Left kidney (tissue), 8 donors: ENCODE measurements at places on chromosomes 12 and 14. TPM values are rescaled to one million over a fixed set of nuclear protein-coding genes. Genes with fewer than 3 reads are reported as not detected.

GTF2A1 gene
- polyA plus RNA-seq = 44.7 TPM

GLT1D1 gene
- 2.1 TPM for polyA plus RNA-seq

BCL2L14 gene
- 0.67 TPM for polyA plus RNA-seq

CNTN1 gene
- 35.7 TPM for polyA plus RNA-seq

MUCL1 gene
- 0.25 TPM for polyA plus RNA-seq

CMA1 gene
- polyA plus RNA-seq = 0.42 TPM

NABP2 gene
- polyA plus RNA-seq = 31.5 TPM

INHBC gene
- 0.27 TPM for polyA plus RNA-seq

DRAM1 gene
- polyA plus RNA-seq = 21.7 TPM

TBC1D30 gene
- 5.1 TPM for polyA plus RNA-seq

MAP3K9 gene
- polyA plus RNA-seq = 5.9 TPM

RHOJ gene
- polyA plus RNA-seq = 21.8 TPM

KRT3 gene
- not detected for polyA plus RNA-seq

SRRM4 gene
- polyA plus RNA-seq = 0.02 TPM

MYO1H gene
- 1.7 TPM for polyA plus RNA-seq

BDKRB2 gene
- polyA plus RNA-seq = 2.5 TPM

GRCh38 chr12:62128175-62128975 is 131.8 kb upstream of the USP15 start:
- DNase-seq = no peak

DNA sequence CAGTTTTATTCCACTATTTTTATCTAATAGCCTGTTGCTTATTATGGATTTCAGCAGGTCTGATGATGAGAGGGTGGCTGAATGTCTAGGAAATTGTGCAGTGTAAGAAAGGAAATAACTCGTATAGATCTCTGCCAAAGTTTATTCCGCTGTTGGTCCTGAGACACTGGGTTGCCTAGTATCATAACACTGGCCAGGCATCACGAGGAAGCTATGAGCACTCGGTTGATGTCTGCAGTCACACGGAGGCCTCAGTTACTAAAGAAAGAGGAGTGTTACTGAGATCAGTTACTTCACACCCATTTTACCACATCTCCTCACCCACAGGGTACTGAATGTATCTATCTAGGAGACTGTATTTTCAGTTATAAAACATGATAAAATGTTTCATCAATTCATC is 21.9 kb downstream of the BHLHE41 start:
- no peak for DNase-seq

GRCh38 chr12:109847142-109847735 is 14.0 kb upstream of the TRPV4 start:
- no peak for DNase-seq

GRCh38 chr14:23173031-23173430 is 10.4 kb downstream of the SLC7A8 start:
- DNase-seq = no peak

GRCh38 chr12:47868552-47869031 is 36.2 kb downstream of the VDR start:
- DNase-seq = no peak

GRCh38 chr14:102493585-102493984 is 16.0 kb downstream of the ANKRD9 start:
- DNase-seq = no peak

DNA sequence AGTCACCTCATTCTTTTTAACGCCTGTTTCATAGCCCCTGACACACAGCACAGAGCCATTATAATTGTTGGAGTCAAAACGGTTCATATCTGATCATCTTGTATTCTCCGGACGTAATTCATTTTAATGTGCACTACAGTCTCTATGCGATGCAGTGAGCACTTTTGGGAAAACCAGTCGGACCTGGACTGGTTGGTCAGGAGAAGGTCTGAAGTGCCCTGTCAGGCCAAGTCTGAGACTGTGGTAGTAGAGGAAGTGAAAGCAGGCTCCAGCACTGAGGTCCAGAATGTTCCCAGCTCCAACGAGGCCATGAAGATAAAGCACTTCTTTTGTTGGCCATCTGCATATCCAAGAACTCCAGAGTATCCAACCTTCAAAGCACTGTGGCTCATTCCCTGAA is 117.1 kb upstream of the NCOR2 start:
- DNase-seq = no peak

GRCh38 chr14:68145539-68145938 is 326.0 kb downstream of the RAD51B start:
- no peak for DNase-seq

DNA sequence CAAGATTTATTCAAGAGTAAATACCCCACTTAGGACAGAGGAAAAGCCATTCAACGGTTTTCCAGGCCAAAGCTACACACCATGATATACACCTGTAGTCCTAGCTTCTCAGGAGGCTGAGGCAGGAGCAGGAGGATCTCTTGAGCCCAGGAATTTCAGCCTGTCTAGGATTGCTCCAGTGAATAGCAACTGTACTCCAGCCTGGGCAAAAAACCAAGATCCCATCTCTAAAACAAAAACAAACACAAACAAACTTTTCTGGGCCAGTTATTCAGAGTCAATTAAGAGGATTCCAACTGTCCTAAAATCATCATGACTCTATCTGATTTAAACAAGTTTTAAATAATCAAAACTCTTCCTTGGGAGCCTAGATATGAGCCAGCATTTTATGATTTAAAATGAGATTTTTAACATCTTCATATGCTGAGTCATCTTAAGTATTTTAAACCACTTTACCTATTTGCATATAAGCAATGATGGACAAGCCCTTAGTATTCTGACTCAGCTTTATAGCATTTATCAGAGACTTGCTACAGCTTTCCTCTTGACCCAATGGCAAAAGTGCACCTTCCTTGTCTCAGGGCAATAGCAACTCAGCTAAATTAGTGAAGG is 77.1 kb downstream of the KCNMB4 start:
- no peak for DNase-seq

DNA sequence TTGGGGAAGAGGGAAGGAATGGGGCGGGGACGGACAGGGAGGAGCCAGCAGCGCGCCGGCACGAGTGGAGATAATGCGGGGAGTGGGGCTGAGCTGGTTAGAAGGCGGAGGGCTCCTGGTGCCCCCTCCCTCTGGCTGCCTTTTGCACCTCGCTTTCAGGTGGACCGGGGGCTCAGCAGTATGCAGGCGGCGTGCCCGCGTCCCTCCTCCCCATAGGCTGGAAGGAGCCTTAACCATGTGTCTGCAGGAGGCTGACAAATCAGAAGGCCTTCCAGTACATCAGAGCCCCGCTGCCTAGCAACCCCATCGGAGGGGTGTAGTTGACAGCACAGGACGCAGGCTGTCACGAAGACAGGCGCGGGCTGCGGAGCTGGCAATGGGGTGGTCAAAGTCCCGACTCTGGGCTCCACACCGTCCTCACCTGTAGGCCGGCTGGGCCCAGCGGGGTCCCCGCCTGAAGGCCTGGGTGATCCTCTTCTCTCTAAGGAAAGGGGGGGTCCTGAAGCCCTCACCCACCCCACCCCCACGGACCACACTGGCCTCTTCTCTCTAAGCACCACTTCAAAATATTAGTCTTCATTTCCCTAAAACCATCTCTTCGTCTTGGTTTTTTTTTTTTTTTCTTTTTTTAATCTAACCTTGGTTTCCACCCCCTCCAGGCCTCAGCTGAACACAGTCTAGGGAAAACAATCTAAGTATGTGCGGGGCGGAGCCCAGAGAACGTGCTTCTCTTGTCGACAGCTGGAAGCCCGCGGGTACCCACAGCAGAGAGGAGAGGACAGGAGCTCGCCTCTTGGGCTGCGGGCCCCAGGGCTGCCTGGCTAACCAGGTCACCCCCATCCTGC is 44.5 kb downstream of the KDM2B start:
- DNase-seq = peak; percentile 86

DNA sequence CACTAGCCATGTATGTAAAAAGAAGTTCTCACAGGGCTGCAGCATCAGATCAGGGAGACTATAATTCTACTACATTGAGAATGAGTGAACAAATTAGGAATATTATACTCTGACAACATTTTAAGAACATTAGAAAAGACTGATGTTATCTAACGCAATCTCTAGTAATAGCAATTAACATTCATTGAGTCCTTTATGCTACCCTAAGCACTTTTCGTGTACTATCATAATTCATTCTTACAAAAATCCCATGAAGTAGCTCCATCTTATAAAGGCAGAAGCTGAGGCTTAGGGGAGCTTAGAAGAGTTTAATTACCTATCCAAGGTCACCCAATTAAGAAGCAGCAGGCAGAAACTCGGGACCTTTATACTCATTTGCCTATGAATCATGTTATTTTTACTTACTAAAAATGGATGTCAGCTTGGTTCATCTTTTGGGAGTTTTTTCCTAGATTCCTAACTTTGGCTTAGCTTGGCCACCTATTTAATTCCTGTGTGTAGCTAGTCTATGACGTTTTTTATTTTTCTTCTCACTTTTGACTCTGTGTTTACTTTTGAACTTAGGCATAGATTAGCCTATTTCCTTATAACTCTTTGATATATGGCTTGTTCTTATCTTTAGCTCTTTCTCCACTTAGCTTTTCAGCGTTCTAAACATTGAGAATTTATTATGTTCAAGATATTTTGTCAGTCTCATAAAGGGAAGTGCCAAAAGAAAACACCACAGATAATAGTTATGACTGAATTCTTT is 333.5 kb upstream of the DCN start:
- no peak for DNase-seq

DNA sequence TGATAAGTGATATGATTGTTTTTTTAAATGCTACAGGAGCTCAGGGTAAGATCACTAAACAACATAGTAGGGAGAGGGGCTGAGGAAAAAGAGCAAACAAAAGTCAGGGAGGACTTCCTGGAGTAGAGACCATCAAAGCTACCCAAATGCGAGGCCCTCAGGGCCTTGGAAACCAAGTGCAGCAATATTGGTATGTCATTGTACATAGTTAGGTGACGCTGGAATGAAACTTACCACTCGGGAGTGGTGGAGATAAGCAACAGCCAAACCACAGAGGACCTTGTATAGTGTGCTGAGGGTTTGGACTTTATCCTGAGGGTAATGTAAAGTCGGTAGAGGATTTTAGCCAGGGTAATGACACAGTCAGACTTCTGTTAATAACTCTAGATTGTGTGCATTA is 13.8 kb downstream of the KITLG start:
- DNase-seq = no peak

DNA sequence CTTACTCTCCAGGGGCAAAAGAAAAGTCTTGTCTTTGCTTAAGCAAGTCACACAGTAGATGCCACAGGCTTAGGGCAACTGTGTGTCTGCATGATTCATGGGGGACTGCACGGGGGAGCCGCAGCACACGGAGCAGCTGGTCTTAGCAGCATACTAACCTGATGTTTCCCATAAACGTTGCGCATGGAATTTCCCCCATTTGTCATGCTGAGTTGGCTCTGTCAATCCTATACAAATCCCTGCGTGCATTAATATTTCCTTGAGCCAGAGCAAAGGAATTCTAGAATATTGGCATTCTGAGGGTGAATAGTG is 71.2 kb downstream of the SAMD4A start:
- DNase-seq = no peak

DNA sequence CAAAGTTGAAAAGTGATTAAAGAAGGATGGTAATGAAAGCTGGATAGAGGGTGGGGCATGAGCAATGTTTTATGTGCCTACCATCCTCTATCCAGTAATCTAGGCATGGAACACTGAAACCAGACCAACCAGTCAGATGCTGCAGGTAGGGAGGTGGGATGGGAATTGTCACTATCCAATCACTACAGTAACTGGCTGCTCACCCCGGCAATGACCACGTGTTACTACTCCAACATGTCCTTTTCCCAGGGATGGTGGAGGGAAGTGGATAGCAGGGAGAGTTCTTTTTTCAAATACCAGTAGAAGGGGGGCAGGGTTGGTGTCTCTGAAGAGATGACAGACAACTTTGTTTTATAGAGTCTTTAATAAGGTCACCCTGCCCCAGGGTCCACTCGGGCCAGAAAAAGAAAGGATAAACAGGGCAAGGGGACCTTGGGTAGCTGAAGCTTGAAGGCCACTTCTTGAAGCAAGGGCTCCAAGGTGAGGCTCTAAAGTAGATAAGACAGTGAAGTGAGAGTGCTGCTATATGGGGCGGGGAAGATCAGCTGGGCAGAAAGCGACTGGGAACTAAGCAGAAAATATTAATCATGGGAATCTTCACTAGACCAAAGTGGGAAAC is 14.7 kb upstream of the CDH24 start:
- DNase-seq = no peak

- peak; percentile 65 for DNase-seq
Measured at GRCh38 chr12:64682572-64683277, 72.4 kb downstream of the RASSF3 start.

DNA sequence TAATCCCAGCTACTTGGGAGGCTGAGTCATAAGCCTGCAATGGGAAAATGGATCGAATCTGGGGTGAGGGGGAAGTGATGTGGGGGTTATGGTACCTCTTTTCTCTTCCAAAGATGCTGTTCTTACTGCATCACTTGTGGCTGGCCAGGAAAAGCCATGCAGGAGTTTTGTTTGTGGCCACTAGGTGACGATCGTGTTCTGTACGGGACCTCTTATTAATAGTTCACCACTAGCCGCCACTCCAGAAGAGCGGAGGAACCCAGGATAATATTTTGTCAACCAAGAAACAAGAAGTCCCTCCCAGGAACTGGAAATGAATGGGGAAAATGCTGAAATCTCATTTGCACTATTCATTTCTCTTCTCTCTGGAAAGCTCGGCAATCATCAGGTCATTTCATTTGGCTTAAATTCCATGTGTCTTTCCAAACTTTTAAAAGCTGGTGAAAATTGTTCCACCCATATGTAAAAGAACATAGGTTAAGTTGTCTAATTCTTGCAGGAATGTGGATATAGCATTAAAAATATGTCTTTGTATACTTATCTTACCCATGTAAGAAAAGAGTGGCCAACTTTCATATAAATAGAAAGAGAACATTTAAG is 8.9 kb downstream of the GPR65 start:
- DNase-seq = peak; percentile 62

GRCh38 chr12:2198005-2198501 is 145.3 kb downstream of the CACNA1C start:
- no peak for DNase-seq

DNA sequence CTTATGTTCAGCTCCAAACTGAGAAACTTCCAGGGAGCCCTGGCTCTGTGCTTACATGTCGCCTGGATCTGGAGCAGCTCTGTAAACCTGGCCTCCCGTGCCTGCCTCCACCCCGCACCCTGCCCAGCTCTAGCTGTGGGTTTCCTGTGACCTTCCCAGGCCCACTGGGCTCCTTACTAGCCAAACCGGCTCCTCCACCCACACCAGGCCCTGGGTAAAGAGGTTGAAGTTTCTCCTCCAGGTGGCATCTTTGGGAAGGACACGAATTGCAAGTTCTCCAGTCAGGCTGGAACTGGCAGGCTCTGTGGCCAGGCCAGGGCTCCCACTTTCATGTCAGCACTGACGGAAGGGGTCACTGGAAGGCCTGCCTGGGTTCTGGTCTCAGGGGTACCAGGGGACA is 60.9 kb upstream of the ZFP36L1 start:
- no peak for DNase-seq

DNA sequence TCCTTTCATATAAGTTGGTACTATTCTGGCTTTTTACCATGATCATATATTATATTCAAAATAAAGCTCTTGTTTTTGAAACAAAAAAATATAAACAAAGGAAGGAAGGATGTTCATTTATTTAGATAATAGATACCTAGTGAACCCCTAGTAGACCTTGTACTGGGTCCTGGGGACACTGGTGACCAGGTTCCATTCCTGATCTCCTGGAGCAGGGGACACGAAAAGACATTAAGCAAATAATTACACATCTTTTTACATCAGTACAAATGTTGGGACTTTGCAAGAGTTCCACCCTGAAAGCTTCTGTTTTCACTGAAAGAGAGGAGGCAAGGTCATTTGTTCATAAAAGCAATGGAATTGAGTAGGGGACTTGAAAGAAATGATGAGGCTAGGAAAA is 49.3 kb upstream of the SLC38A4 start:
- no peak for DNase-seq
